Amniotic stem cell (primary cell): ENCODE measurements at places on chromosomes 7 and 10.

- no peak for DNase-seq
Measured at GRCh38 chr7:40694026-40694809, 559.4 kb downstream of the SUGCT start.

- DNase-seq, result no peak
Measured at GRCh38 chr10:18449611-18450026, 201.8 kb downstream of the NSUN6 start.

- DNase-seq, result no peak
Measured at GRCh38 chr7:98613601-98614425, 3.3 kb upstream of the NPTX2 start.

DNA sequence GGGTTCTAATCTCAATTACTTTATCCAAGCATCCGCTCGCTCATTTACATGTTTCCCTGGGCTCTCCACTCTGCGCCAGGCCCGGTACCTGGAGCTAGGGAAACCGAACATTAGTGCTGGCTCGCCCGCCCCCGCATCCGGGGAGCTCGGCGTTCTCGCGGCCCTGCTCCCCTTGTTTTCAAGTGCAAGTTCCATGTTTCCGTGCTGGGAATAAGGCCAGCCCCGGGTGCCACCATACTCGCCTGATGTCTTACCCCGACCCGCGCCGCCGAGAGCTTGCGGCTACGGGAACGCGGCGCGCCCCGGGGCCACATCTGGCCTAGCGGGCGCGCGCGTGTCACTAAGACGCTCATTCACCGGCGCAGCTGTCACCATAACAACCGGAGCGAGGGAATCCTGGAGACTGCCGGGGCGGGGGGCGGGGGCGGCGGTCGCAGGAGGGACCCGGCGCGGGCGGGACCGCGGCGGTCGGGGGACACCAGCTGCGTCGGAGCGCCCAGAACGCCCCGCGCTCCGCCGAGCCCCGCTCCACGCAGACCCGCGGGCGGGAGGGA is at the start of gene NEURL1:
NEURL1 (plus strand) TSS at position 344 of the 554 bp plus-strand sequence. CDS start 683 bp downstream, outside the sequence.
- no peak for DNase-seq

DNA sequence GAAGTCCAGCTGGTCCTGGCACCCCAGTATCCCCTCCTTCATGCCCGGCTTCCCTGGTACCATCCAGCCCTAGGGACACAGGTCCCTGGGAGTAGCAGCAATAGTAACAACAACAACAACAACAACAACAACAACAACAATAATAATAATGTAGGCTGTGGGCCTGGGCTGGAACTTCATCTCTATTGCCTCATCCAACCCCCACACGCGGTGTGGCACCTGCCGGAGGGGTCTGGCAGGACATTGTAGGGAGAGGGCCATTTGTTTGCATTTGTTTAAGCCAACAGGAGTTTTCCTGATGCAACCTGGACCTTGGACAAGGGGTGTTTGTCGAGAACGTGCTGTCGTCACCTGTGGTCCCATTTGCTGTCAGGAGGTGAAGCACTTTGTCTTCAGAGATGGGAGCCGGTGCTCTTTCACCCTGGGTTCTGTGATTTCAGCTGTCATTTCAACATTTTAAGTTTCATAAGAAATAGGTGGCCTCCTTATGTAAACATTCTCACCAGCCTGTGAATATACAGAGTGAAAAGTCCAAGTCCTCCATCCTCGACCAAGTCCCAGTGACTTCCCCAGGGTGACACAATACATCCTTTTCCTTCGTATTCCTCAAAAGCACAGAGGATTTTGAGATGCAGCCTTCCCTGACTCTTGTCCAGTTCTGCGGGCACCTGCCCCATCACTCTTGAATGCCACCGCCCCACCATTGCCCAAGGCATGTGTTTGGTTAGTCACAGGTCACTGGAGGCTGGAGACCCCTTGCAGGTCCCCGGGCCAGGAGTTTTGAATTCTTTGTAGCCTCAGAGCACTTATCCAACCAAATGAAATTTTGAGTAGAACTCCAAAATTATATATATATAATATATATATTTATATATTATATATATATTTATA is 9.2 kb downstream of the LHPP start:
- DNase-seq, result no peak

DNA sequence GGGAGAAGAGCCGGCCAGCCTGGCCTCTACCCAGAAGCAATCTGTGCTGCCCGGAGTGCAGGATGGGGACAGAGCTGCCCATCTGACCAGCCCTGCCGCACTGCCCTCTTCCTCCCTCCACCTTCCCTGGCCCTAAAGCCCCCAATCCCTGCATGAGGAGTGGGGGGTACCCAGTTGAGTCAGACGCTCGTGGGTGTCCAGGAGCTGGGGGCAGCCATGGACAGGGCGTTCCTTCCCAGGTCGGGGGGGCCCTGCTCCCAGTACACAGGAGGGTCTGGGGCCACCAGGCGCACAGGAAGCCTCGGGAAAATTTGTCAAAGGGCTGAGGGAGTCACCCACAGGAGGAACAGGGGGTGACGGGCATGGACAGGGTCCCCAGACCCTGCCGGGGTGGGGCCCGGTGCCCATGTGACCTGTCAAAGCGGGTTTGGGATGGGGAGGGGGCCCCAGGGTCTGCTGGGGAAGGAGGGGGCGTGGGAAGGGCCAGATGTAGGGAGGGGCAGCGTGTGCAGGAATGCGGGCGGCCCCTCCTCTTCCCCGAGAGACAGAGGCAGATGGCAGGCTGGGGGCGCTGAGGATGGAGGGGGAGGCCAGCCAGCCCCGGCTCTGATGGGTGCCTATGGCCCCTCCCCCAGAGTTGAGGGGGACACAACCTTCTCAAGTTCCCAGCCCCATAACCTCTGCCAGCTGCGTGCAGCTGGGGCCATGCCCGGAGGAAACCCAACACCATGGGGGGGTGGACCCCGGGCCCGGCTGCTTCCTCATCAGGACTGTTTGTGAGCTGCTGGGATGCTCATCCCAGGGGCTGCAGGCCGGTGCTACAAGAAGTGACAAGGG is 21.5 kb upstream of the GRIFIN start:
- no peak for DNase-seq
